Umbilical cord (tissue), 2 donors: ENCODE measurements at places on chromosomes 13 and 19.

DNA sequence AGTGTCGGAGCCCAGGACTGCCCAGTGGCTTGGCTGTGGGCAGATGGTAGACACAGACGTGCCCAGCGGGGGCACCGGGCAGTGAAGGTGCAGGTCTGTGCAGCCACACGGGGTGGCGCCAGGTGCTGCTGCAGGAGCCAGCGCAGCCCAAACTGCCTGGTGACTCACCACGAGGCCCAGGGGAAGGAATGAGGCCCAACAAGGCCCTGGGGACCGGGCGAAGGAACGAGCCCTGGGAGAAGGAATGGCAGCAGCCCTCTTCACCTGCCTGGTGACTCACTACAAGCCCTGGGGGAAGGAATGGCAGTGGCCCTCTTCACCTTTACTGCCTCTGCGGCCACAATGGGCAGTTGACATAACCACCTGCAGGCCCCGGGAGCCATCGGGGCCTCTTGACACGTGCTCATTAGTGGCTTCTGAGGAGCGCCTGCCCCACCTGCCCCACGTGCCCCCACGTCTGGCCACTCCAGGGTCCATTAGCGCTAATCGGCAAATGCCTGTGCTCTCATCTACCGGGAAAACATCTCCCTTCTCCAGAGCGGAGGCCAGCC lies 9.3 kb downstream of the MED16 start:
- no peak for DNase-seq

- DNase-seq, result peak; percentile 48
Observed at GRCh38 chr13:42760951-42761350, 20.4 kb upstream of the FAM216B start.

- no peak for DNase-seq
Observed at GRCh38 chr13:93108111-93108601, 118.5 kb upstream of the GPC6 start.

- DNase-seq, result no peak
Observed at GRCh38 chr13:33261387-33262061, 24.0 kb downstream of the STARD13 start.

- DNase-seq, result no peak
Observed at GRCh38 chr13:43773602-43774001, 13.2 kb downstream of the ENOX1 start.

DNA sequence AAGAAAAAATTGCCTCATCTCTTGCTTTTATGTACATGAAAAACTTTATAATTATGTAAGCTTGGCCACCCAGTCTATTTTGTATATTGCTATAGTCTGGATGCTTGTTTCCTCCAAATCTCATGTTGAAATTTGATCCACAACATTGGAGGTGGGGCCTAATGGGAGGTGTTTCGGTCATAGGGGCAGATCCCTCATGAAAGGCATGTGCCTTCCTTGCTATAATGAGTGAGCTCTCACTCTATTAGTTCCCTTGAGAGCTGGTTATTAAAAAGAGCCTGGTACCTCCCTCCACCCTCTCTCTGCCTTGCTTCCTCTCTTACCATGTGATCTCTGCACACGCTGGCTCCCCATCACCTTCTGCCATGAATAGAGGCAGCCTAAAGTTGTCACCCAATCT lies 1005.1 kb downstream of the PCDH9 start:
- DNase-seq, result no peak

DNA sequence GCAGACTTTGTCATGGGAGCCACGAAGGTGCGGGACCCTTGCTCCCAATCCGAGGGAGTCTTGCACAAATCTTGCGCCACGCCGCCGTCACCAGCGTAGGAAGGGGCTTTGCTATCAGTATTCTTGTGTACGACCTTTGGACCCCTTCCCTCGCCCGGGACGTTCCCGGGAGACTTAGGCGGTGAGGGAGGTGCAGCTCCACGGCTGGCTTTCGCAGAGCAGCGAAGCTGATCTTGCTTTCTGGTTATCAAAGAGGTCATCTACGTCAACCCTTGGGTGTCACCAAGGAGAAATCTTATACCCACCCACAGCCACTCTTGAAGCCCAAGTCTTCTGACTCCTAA lies 583 bp downstream of the TECR start:
- no peak for DNase-seq

DNA sequence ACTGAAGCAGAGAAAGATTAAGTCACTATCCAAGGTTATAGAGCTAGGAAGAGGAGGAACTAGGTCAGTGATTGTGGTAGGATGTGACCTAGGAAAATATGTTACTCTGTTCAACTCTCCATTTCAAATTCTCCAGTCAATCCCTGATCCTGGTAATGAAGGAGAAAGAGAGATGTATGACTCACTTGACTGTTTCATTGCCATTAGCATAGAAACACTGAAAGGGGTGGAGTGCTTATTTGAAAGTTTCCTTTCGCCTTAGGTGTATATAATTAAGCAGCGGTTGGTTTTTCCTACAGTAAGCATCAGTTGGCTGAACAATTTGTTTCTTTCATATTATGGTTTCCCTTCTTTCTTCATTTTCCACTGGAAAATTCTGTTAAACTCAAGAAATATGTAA lies 198.1 kb upstream of the CSNK1A1L start:
- no peak for DNase-seq

DNA sequence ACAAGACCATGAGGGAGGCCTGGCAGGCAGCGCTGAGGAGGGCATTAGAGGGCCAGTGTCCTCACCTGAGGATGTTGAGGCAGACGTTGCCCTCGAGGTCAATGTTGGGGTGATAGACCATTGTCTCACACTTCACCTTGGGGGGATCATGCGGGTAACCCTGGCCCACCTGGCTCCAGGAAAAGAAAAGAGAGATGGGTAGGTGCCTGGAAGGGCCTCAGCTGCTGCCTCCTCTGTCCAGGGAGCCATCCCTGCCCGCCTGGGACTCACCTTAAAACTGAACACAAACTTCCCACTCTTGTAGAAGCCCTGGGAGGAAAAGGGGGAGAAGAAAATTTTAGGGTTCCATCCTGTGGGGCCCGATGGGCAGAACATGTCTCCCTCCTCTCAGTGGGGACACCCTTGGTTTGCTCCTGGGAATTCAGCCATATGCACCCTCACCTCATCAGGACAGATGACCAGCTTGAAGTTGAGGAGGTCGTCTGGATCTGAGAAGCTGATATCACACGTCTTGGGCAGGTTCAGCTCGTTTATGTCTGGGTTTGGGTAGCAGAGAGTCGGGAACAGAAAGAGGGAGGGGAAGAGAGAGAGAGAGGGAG lies 1.7 kb downstream of the UBE2M start:
- DNase-seq, result no peak

DNA sequence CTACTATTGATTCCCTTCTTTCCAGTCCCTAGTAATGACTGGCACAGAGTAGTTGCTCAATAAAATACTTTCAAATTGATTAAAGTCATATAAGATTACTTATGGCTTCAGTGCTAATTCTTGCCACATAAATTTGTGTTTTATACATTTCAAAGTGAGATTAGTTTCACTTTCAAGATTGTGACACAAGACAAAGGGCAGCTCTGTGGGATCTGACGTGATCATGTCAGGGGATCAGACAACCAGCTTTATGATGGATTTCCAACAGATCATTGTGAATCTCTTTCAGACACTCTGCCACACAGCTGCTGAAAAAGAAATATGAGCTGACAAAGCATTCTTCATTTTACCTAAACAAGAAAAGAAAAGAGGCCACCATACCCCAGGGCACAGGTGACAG lies 73.4 kb upstream of the POMP start:
- peak; percentile 43 for DNase-seq

- no peak for DNase-seq
Observed at GRCh38 chr19:10701955-10702525, 801 bp downstream of the QTRT1 start.

DNA sequence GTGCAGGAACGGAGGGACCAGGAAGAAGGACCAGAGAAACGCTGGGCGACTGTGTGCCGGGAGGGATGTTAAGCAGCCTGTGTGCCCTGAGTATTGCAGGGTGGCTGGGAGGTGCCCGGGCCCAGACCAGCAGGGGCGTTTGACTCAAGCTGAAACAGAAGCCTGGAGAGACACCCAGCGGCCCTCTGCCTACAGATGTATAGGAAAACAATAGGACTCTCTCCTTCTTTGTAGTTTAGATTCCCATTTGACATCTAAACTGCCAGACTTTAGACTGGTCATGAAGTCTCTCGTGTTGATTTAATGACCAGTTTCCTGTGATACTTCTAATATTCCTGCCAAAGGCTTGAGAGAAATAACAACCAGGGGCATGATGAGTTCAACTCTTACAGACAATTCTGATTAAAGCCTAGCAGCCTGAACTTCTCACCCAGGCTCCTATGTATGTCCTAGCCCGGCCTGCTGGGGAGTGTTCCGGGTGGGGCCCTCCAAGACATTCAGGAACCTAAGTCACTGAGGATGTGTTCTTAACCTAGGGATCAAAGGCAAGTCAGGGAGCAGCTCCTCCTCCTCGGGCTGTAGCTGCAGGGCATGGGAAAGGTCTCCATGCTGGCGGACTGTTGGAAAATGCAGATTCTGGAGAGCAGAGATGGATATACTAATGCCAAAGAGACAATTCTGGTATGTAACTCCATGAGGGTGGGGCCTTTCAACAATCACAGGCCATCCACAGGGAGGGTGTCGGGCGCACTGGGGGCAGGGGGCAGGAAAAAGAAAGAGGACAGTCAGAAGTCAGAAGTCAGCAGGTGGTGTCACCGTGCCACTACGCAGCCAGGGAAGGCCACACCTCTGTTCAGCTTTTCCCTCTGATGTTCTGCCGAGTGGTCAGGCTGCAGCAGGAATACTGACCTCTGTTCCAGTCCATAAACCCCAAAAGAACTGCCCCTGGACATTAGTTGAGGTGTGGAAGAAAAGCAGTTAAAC lies 131.8 kb downstream of the STARD13 start:
- peak; percentile 22 for DNase-seq

- DNase-seq, result no peak
Observed at GRCh38 chr19:44498988-44499387, 1.3 kb downstream of the ZNF180 start.

DNA sequence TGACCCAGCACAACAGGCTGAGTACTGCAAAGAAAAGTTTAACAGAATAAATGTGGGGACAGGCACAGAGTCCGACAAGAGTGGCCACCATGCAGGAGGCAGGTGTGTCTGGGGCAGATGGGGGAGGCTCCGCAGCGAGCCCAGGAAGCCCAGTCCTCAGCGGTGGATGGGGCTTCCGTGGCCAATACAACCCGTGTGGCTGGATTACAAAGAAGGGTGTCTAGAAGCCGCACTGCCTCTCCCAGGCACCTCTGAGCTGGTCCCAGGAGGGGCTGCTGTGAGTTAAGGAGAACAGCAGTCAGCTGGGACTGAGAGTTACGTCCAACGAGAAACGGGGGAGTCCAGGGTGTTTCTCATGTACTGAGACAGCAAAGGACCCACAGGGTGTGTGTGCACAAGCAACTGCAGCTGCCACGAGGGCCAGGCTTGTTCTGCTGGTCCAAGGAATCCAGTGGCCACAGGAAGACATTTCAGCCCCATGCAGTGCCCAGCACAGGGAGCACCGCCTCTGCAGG lies 70.2 kb downstream of the SPACA7 start:
- no peak for DNase-seq

GRCh38 chr13:30017880-30018279 lies 167.5 kb upstream of the UBL3 start:
- no peak for DNase-seq

DNA sequence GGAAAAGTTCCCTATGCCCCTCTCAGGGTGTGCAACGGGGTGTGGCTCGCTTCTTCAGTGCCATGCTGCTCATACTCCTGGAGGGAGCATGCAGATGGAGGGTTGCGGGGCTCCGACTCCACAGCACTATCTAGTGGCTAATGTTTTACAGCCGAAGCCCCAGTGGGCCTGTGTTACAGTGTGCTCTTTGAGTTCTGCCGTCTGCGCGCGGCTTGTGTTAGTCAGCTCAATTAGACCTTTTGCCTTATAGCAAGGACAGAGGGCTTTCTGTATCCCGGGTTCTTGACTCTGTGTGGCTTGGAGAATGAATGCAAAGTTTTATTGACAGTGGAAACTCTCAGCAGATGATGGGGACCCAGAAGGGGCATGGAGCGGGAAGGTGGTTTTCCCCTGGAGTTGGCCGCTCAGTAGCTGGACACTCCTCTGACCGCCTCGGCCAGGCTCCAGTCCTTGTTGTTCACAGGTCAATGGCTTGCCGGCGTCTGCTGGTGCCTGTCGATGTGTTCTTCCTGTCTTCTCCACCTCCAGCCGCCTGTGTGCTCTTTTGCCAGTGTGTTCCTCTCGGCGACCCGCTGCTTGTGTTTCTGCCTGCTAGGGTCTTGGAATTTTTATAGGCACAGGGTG lies 383.4 kb downstream of the LMO7 start:
- DNase-seq, result no peak

- DNase-seq, result peak; percentile 75
Observed at GRCh38 chr13:97018029-97018819, 23.9 kb upstream of the OXGR1 start.

- peak; percentile 52 for DNase-seq
Observed at GRCh38 chr13:112674412-112675365, 15.1 kb upstream of the ATP11A start.

DNA sequence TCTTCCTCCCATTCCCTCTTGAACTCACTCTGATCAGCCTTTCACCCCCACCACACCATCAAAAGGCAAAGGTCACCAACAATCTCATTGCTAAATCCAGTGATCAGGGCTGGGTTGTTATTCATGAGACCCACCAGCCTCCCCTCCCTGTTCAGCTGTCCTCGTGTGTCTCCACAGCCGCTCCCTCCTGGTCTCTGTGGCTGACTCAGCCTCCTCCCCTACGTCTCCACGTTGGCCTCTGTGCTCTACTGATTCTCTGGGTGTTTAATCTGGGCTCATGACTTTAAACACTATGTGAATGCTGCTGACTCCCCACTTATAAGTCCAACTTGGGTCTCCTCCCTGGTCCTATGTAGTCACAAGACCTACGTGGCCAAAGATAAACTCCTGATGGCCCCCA lies 38.9 kb downstream of the PARP4 start:
- DNase-seq, result no peak

DNA sequence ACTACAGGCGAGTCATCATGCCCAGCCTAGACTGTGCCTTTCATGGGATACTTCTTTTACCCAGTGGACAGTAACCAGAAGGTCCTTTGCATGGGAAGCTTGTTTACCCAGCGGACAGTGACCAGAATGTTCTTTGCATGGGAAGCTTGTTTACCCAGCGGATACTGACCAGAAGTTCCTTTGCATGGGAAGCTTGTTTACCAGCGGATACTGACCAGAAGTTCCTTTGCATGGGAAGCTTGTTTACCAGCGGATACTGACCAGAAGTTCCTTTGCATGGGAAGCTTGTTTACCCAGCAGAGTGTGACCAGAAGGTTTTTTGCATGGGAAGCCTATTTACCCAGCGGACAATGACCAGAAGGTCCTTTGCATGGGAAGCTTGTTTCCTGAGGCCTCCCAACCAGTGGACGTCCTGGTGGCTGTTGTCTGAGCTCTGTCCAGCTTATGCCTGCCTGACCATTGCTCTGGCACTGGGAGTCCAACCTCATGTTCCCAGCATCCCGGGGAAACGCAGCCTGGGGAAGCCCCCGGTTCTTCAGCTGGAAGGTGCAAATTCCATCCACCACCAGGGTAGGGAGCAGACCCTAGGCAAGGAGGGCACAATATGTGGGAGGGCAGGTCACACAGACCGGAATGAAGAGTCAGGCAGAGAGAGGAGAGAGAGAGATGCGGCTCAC lies 41.6 kb upstream of the PDCD5 start:
- DNase-seq, result no peak

DNA sequence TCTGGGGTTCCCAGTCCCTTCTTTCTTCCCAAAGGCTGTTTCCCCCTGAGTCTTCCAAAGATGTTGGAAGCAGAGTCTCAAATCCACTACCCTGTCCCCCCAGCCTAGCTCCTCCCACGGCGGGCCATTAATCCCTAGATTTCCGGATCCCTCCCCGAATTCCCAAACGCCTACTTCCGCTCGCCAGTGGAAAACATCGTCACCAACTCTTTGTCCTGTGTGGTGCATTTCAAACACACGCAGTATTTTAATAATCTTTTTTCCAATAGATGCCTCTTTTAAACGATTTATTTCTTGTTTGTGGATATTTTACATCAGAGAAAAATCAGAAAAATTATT lies 610 bp downstream of the ZNF791 start:
- peak; percentile 92 for DNase-seq
